ENCODE measurements at places on chromosomes 7 and 10.

- no peak for DNase-seq
These were observed 501.5 kb downstream of the LRMDA start for GRCh38 chr10:75932921-75933320.

GRCh38 chr10:80473096-80473657 lies 19.1 kb downstream of the TSPAN14 start:
- no peak for DNase-seq

DNA sequence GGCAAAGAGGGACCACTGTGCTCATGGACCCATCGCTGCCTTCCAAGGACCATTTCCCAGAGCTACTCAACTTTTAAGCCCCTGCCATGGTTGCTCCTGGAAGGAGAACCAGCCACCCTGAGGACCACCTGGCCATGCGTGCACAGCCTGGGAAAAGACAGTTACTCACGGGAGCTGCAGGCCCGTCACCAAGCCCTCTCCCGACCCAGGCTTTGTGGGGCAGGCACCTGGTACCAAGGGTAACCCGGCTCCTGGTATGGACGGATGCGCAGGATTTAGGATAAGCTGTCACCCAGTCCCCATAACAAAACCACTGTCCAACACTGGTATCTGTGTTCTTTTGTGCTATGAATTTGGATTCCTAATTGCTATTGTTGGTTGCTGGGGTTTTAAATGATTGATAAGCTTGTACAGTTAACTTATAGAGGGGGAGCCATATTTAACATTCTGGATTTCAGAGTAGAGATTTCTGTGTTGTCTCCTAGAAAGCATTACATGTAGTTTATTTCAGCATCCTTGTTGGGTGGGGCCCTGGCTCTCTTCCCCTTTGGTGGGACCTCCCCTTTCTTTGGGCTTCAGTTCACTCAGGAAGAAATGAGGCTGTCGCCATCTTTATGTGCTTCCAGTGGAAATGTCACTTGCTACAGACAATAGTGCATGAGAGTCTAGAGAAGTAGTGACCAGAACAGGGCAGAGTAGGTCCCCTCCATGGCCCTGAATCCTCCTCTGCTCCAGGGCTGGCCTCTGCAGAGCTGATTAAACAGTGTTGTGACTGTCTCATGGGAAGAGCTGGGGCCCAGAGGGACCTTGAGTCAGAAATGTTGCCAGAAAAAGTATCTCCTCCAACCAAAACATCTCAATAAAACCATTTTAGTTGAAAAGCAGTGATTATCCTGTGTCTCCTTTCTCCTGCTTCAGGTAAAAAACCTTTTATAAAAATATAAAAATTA lies 19.4 kb downstream of the LAT2 start:
- no peak for DNase-seq

GRCh38 chr10:30639946-30640786 lies 10.6 kb upstream of the LYZL2 start:
- no peak for DNase-seq

Data from fibroblast of skin of left quadriceps (primary cell).